Prostate gland (tissue), 2 donors: ENCODE measurements at places on chromosomes 13 and 19. TPM values are rescaled to one million over a fixed set of nuclear protein-coding genes. Genes with fewer than 3 reads are reported as not detected.

The TUBGCP3 gene
- total RNA-seq, result 19.7 TPM

The TUBA3C gene
- not detected for total RNA-seq

The LGALS7B gene
- 3.8 TPM for total RNA-seq

The URI1 gene
- 48.2 TPM for total RNA-seq

The PLVAP gene
- 33.5 TPM for total RNA-seq

The GRIN2D gene
- total RNA-seq, result 0.73 TPM

The ZNF486 gene
- 5.0 TPM for total RNA-seq

The CALR3 gene
- total RNA-seq, result 10.1 TPM

The THSD1 gene
- 8.0 TPM for total RNA-seq

The HIPK4 gene
- total RNA-seq, result 0.14 TPM

- H3K27me3 ChIP-seq, result no peaks in the 10 kb centered on the region
- no peak overlapping the region for H3K4me3 ChIP-seq
- no peak for DNase-seq
- H3K4me1 ChIP-seq, result no peaks in the 10 kb centered on the region
- no peaks in the 10 kb centered on the region for H3K36me3 ChIP-seq
- no peak overlapping the region for H3K27ac ChIP-seq
Observed at GRCh38 chr19:27657271-27658051, 1555.5 kb downstream of the UQCRFS1 start.

DNA sequence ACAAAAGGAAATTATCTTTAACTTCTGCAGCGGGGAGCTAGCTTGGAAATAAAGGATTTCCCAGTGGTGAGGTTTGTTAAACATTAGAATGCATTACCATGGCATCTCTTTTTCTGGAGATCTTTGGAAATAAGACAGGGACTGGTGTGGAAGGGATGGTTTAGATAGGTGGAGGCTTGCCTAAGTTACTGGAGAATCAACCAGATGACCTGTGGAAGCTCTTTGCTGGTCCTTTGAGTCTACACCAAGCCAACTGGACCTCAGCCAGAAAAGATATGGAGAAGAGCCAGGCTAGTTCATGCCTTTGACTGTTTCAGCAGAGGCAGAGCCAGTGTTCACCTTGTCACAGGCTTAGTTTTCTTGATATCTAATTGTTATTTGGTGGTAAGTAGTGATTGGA is 134.7 kb downstream of the KCNRG start:
- peaks cover 5% of the 10 kb centered on the region for H3K4me1 ChIP-seq
- H3K27ac ChIP-seq, result no peak overlapping the region
- no peak for DNase-seq
- H3K4me3 ChIP-seq, result no peak overlapping the region

DNA sequence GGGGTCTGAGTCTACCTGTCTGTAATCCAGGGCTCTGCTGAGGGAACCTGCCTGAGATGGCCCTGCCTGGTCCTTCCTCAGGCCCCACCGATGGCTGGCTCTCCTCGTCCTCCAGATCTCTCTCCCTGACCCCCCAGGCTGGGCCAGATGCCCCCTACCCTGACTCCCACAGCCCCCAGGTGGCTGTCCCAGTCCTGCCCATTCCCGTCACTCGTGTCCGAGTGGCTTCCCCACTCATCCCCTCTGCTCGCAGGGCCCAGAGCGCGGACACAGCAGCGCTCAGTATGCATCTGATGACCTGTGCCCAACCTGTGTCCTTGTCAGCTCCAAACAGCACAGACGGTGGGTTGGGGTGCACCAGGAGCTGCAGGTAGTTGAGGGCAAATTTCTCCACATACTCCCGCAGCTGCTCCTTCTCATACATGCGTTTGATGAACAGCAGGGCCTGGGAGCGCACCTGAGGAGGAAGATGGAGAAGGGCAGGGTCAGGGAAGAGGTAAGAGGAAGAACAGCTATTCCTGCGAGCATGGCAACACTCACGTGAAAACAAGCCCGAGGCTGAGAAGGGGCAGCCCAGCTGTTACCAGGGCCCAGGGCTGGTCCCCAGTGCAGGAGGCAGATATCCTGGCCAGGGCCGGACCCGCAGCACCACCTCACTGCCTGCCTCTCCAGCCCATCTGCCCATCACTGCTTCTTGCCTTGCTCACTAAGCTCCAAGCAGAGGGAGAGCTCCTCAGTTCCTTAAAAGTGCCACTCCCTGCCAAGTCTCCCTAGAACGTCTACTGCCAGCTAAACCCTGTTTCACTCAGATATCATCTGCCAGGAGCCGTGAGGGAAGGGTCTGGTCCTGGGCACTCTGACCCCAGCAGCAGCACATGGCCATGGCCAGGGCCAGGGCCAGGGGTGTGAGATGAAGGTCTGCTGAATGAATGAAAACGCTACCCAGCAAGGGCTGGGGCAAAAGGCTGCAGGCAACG is 11.1 kb upstream of the RSPH6A start:
- H3K4me3 ChIP-seq, result no peak overlapping the region
- DNase-seq, result no peak
- no peak overlapping the region for H3K27ac ChIP-seq
- no peaks in the 10 kb centered on the region for H3K27me3 ChIP-seq
- peaks cover 30% of the 10 kb centered on the region for H3K36me3 ChIP-seq
- H3K4me1 ChIP-seq, result peaks cover 9% of the 10 kb centered on the region

- no peak overlapping the region for H3K27ac ChIP-seq
- no peaks in the 10 kb centered on the region for H3K4me1 ChIP-seq
- H3K27me3 ChIP-seq, result no peaks in the 10 kb centered on the region
Observed at GRCh38 chr13:107069108-107069776, 501.3 kb upstream of the ARGLU1 start.

- H3K27me3 ChIP-seq, result no peaks in the 10 kb centered on the region
- no peak overlapping the region for H3K27ac ChIP-seq
- H3K4me3 ChIP-seq, result no peak overlapping the region
Observed at GRCh38 chr13:45256254-45256653, 55.4 kb upstream of the KCTD4 start.

GRCh38 chr13:114090476-114090875 is 41.9 kb downstream of the RASA3 start:
- H3K36me3 ChIP-seq, result no peaks in the 10 kb centered on the region
- DNase-seq, result no peak
- no peaks in the 10 kb centered on the region for H3K4me1 ChIP-seq
- no peaks in the 10 kb centered on the region for H3K27me3 ChIP-seq

DNA sequence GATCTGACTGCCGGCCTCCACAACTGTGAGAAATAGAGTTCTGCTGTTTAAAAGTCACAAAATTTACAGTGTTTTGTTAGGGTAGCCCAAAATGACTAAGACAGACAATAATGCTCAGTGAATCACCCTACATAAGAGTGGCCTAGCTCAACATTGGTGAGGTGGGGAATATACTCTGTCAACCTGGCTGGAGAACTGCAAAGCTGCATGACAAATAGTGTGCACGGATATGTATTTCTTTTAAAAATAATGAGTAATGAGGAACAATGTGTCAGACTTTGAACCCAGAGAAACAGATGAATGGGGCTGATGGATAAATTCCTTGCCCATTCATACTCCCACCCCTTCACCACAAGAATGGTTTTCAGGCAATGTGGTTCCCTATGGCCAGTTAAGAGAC is 372.4 kb downstream of the SUCLA2 start:
- no peaks in the 10 kb centered on the region for H3K27me3 ChIP-seq
- no peak overlapping the region for H3K27ac ChIP-seq
- DNase-seq, result no peak
- no peaks in the 10 kb centered on the region for H3K4me1 ChIP-seq
- H3K4me3 ChIP-seq, result no peak overlapping the region
- no peaks in the 10 kb centered on the region for H3K36me3 ChIP-seq

DNA sequence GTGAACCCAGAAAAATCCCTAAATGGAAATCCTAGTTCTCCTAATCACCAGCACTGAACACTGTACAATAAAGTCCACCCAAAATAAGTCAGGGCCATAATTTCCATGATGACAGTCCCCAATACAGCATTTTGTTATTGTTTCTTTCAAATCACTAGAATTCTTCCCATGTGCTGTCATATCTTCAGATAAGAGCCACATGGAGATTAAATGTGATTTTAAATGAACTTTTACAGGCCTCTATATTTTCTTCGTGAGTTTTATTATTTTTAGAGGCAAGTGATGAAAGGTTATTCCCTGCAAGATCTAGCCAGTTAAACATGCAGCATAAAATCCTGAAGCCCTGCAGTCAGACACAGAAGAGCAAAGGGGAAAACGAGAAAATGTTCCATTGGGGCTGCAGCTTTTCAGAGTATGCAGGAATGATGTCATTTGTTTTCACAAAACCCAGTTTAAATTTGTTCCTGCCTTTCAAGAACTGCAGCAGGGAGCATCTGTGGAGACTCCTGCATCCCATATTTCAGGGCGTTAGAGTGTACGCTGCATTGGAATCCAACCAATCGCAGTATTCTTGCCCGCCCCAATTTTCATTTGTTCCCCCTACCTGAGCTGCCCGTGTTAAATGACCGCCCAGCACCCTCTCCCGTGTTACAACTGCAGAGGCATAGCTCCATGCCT is 167.2 kb upstream of the KLF12 start:
- H3K36me3 ChIP-seq, result no peaks in the 10 kb centered on the region
- H3K27ac ChIP-seq, result no peak overlapping the region
- H3K4me1 ChIP-seq, result no peaks in the 10 kb centered on the region
- no peak overlapping the region for H3K4me3 ChIP-seq
- DNase-seq, result no peak
- H3K27me3 ChIP-seq, result no peaks in the 10 kb centered on the region

DNA sequence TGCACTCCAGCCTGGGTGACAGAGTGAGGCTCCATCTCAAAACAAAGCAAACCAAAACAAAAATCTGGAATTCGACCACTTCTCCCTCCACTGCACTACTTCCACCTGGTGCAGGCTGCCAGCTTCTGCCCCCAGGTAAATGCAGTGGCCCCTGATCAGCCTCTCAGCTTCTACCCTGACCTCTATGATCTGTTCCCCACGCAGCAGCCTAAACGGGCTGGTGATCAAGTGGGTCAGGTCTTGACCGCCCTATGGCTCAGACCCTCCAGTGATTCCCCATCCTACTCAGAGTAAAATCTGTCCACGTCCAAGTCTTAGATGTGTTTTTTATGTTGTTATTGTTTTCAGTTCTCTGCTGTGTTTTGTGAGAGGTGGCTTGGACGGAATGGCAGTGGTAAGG is 163.9 kb downstream of the KCTD15 start:
- no peak overlapping the region for H3K27ac ChIP-seq
- no peaks in the 10 kb centered on the region for H3K36me3 ChIP-seq
- DNase-seq, result no peak
- peaks cover 4% of the 10 kb centered on the region for H3K27me3 ChIP-seq

- no peaks in the 10 kb centered on the region for H3K27me3 ChIP-seq
- no peak overlapping the region for H3K27ac ChIP-seq
- H3K4me1 ChIP-seq, result no peaks in the 10 kb centered on the region
- no peak overlapping the region for H3K4me3 ChIP-seq
Observed at GRCh38 chr19:47561440-47562057, 11.4 kb downstream of the ZNF541 start.

- H3K36me3 ChIP-seq, result no peaks in the 10 kb centered on the region
- DNase-seq, result no peak
- H3K27ac ChIP-seq, result no peak overlapping the region
- no peaks in the 10 kb centered on the region for H3K27me3 ChIP-seq
Observed at GRCh38 chr13:106117035-106117434, 418.4 kb downstream of the EFNB2 start.
